Fibroblast of the aortic adventitia (primary cell): ENCODE measurements at places on chromosomes 3 and 15. TPM values are rescaled to one million over a fixed set of nuclear protein-coding genes. Genes with fewer than 3 reads are reported as not detected.
A peak's percentile ranks its signal among the peaks of the same experiment; 100 is the strongest.

ANKDD1A gene
- 2.9 and 5.1 TPM in 2 replicates for total RNA-seq

DNA sequence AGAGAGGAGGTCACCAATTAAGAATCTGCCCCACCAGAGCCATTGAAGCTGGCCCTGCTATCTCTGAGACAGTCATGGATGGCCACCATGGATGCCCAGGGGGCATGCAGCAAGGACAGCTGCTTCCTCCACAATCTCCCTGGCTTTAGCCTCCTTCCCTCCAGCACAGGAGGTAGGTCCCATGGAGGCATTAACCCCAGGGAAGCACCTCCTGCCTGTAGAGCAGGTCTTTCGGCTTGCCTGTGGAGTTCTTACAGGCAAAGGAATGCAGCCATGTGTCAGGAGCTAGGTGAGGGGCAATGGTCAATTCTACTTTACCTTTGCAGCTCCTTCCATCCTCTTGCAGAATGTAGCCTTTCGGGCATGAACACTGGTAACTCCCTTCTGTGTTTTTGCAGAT, 93.8 kb downstream of the DUT start:
- no peak for DNase-seq

GRCh38 chr3:107273771-107274170, 103.5 kb upstream of the CCDC54 start:
- DNase-seq, result no peak

CSPG5 gene
- 0.09 TPM in 1 of 2 replicates, not detected in the other for total RNA-seq

AQP9 gene
- 0.09 and 1.1 TPM in 2 replicates for total RNA-seq

- peak; percentile 36 for DNase-seq
Measured at GRCh38 chr3:126481808-126482502, 6.3 kb upstream of the ZXDC start.

DNA sequence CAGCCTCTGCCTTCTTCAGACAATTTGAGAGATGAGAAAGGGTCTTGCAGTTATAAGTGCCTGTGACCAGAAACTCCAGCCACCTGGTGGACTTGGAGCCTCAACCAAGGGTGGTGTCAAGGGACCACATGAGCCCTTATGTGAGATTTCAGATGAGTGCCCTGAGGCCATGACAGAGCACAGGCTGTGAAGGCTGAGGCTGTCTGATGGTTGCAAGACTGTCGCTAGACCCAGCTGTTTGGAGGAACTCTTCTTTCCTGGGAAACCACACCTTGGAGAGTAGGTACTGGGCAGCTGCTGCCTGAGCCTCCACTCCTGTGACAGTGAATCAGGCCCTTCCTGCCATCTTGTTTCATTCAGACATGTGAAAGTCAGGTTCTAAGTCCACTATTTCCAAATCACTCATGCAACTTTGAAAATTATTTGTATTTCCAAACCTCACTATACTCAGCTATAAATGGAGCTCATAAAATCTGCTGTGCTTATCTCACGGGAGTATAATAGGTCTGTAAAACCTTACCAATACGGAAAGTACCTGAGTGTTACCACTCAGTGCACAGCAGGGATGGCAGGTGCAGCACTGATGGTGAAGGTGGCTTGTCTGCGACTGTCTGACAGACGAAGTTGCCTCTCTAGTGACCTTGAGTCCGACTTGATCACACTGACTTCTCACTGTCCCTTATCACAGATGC, 99.4 kb downstream of the RPL39L start:
- no peak for DNase-seq

GPR156 gene
- 0.90 and 4.0 TPM in 2 replicates for total RNA-seq

DNA sequence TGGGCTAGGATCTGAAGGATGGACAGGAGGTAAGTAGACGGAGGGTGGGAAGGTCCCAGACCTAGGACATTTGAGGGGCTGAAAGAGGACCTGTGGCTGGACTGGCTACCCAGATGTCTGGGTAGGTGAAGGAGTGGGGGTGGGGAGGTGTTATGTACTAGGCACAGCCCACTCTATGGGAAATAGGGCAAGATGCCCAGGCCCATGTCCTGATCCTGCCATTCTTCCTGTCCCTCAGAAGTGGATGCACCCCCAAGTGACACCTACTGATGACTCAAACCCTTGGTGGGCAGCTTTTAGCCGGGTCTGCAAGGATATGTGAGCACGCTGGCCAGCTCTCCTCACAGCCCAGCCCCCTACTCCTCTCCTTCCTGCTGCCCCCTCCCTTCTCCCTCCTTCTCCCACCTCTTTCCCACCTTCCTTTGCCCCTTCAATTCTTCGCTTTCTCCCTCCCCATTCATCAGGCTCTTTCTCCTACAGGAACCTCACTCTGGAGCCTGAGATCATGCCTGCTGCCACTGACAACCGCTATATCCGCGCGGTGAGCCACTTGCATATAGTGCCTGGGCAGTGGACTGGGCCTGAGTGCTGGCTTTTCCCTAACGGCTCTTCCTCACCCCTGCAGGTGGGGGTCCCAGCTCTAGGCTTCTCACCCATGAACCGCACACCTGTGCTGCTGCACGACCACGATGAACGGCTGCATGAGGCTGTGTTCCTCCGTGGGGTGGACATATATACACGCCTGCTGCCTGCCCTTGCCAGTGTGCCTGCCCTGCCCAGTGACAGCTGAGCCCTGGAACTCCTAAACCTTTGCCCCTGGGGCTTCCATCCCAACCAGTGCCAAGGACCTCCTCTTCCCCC, 5.2 kb downstream of the ACY1 start:
- no peak for DNase-seq

IRAK2 gene
- total RNA-seq, result 0.90 and 9.1 TPM in 2 replicates

GRCh38 chr3:18351823-18352744, 73.1 kb downstream of the SATB1 start:
- DNase-seq, result no peak

DNA sequence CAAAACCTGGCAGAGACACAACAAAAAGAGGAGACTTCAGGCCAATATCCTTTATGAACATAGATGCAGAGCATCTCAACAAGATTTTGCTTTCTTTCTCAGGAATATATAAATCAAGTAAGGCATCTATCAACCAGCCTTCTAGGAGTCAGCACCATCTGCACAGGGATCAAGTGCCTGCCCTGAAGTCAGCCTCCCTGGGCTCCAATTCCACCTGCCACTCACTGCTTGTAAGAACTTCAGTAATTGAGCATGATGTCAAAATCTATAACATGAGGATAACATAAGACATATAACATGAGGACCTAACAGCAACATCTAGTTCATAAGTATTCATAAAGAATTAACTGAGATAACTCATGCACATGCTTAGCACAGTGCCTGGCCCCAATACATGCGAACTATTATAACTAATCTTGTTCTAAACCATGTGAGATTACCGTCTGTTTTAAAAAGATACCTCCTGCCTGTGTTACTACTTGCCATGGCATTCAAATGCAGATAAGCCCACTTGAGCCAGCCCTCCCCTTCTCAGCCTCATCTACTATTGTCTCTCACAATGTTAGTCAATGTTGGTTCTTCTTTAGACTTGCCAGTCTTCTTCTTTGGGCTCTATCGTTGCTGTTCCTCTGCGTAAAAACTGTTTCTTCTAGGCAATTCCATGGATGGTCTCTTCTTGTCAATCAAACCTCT, 91.6 kb downstream of the PLD1 start:
- no peak for DNase-seq

CCRL2 gene
- 0.54 TPM in 1 of 2 replicates, not detected in the other for total RNA-seq

DNA sequence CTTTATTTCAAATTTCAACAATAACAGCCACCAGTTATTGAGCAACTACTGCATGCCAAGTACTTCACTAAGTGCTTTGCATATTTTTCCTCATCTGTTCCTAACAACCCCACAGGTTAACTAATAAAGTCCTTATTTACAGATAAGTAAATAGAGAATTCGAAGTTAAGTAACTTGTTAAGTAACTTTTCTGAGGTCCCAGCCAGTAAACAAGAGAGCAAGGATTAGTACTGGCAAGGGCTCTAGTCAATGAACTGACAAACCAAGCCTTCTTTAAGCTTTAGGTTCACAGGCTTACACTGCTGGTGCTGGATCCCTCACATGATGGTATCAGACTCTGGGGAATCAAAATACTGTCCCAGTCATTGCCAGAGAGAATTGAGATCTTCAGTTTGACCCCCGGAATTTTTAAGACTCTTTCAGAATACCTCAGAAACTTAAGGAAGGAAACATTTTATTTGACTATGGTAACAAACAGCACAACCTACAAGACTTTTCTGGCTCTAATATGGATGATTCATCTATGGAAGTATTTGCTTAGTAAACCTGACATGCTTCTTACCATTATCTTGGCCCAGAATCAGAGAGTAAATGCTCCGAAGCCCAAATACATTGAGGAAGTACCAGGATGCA, 16.5 kb downstream of the EMC3 start:
- DNase-seq, result peak; percentile 85

- no peak for DNase-seq
Measured at GRCh38 chr3:36871379-36872126, 73.3 kb downstream of the TRANK1 start.

HOMER2 gene
- total RNA-seq, result 1.5 and 5.4 TPM in 2 replicates

- peak; percentile 83 for DNase-seq
Measured at GRCh38 chr15:85044251-85044853, 62.7 kb downstream of the PDE8A start.

GRCh38 chr3:52346623-52347530, 30.8 kb downstream of the DNAH1 start:
- DNase-seq, result peak; percentile 70

DNA sequence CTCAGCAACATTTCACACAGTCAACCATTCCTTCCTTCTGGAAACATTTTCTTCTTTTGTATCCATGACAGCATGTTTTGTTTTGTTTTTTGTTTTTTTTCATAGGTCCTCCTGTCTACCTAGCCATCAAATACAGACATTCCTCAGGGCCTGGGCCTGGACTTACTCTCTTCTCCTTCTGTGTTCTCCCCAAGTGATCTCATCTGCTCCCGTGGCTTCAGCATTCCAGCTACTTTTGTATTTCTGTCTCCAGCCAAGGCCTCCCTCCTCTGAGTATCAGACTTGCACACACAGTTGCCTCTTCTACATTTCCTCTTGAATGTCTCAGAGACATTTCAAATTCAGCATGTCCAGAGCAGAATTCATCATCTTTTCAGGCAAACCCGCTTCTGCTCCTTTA, 82.4 kb downstream of the HCN4 start:
- DNase-seq, result peak; percentile 9

C2CD4A gene
- not detected in 2 replicates for total RNA-seq

- no peak for DNase-seq
Measured at GRCh38 chr3:105731686-105732085, 137.1 kb downstream of the CBLB start.

DNA sequence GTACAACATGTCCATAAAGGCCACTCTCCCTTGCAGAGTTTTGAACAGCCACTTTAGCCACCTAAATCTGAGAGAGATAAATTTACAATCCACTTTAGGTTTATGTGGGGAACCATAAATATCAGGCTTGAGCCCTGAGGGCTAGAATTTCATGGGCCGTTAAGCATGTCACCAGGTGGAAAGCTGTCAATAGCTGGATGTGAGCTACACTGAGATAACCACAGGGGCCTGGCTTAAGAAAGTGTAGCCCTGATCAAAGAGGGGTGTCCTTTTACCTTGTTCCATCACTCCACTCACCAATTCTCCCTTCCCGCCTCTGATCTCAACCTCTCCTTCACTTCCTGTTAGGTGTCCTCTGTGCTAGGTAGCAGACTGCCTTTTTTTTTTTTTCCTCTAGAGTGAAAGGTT, 172.8 kb upstream of the ICE2 start:
- no peak for DNase-seq

- DNase-seq, result no peak
Measured at GRCh38 chr15:72057548-72058091, 60.3 kb downstream of the MYO9A start.

GRCh38 chr3:185153171-185153771, 411 bp upstream of the C3orf70 start:
- DNase-seq, result no peak

CD200R1 gene
- total RNA-seq, result not detected in 2 replicates

DNA sequence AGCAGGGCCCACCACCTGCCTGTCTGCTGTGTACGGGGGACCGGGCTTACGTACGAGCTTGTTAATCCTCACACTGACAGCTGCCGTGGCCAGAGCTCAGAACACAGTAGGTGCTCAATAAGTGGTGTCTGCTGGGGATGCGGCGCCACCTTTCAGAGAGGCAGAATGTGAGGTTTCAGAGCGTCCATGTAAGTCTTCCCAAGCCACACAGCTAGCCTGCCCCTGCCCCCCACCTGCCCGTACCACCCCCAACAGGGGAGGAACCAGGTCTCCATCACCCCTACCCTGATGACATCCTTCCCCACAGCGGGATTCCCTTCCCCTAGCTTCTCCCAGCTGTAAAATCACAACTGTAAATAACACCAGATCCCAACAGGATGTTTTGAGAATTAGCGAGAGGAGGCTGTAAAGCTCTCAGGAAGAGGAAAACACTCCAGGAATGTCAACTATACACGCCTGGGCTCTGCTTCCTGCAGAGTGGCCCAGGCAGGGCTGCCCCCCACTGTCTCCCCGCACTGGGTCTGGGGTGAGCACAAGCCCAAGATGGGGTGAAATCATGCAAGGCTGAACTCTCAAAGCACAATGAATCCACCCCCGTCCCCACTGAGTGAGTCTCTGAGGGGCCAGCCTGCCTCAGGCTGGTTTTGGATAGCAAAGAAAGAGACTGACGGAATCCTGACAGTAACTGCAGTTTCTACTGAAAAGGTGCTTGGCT, 250.1 kb upstream of the LYSMD4 start:
- no peak for DNase-seq
